ENCODE measurements at places on chromosomes 2 and 18. TPM values are rescaled to one million over a fixed set of nuclear protein-coding genes. Genes with fewer than 3 reads are reported as not detected.

DNA sequence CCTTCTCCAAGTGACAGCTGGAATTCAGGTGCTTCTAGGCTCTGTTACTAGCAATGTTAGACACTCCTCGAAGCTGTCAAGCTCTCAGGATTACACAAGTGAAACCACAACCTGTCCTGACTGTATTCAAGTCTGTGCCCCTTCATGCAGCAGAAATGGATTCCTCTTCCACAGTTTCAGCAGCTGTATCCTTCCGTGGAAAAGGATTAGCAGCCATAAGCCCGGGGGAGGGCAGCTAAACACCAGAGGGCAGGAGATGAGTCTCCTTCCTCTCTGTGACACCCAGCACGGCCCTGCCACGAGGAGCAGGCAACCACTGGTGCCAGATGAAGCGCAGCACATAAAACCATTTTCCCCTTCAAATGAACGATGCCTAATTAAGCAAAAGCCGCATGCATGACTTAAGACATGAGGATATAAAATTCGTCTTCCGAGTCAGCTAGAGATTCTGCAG lies 1.2 kb downstream of the ST3GAL5 start:
- H3K27ac ChIP-seq: peak overlapping the region; percentile 83
- peaks cover 3% of the 10 kb centered on the region for H3K36me3 ChIP-seq
- H3K4me1 ChIP-seq: peaks cover 37% of the 10 kb centered on the region
- H3K27me3 ChIP-seq: no peaks in the 10 kb centered on the region
- peak; percentile 73 for DNase-seq

The AGBL5 gene
- 8.9 TPM for polyA plus RNA-seq

DNA sequence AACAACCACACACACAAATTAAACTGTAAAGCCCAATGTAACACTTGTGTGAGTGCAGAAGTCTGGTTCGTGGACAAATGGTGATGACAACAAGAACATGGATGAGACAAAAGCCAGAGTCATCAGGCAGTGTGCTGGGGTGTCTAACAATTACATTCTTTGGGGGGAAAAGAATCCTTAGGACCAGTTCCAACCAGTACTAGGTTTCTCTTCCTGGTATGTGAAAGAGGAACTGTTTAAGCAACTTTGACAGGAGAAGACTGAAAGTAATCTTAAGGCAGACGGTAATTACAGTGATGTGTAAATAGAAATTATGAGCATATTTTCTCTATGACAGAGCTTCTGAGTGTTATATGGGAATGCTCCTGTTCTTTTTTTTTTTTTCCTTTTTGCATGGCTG lies 133.4 kb downstream of the AFF3 start:
- no peaks in the 10 kb centered on the region for H3K36me3 ChIP-seq
- no peak overlapping the region for H3K27ac ChIP-seq
- no peak for DNase-seq

DNA sequence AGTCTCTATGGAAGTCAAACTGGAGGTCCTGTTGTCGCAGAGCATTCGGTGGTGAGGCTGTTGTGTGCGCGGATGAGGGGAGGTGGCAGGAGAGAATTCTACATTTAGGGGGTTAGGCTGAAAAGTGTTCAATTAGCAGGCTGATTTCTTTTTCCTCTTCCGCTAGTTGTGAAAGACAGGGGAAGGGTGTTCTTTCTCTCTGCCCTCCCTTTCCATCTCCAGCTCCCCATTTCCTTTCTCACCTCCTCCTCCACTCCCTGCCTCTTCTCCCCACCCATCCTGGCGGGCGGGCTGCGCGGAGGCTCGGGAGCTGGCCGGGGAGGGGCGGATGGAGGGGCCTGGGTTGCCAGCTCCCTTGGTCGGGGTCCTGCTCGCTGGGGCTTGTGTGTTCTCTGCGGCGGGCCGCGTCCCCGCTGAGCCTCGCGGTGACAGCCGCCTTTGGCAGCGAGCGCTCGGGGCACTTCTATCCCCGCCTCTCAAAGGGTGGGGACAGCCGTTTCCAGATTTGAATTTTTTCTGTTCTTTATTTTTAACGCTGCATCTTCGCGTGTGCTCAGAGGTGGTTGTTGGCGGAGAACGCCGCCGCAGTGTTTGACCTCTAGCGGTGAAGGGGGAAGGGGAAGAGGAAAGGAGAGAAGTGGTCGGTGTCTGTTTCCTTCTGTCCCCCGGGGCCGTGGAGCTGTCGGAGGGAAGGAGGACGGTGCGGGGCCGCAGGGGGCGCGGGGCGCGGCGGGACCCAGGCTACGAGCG lies 3.6 kb downstream of the SOX11 start:
- H3K4me1 ChIP-seq: no peaks in the 10 kb centered on the region
- no peak for DNase-seq
- H3K27me3 ChIP-seq: peaks cover 12% of the 10 kb centered on the region
- H3K27ac ChIP-seq: no peak overlapping the region
- H3K4me3 ChIP-seq: no peak overlapping the region
- no peaks in the 10 kb centered on the region for H3K36me3 ChIP-seq

The INHA gene
- not detected for polyA plus RNA-seq

The GPR39 gene
- not detected for polyA plus RNA-seq

DNA sequence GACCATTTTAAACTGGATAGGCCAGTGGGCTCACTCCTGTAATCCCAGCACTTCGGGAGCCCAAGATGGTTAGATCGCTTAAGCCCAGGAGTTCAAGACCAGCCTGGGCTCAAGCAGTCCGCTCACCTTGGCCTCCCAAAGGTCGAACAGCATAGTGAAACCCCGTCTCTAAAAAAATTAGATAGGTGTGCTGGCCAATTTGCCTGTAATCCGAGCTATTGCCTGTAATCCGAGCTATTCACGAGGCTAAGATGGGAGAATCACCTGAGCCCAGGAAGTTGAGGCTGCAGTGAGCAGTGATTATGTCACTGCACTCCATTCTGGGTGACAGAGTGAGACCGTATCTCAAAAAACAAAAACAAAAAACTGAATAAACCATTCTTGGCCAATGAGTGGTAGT lies 52.6 kb upstream of the EMILIN2 start:
- no peaks in the 10 kb centered on the region for H3K27me3 ChIP-seq
- no peak overlapping the region for H3K27ac ChIP-seq
- H3K4me3 ChIP-seq: no peak overlapping the region

DNA sequence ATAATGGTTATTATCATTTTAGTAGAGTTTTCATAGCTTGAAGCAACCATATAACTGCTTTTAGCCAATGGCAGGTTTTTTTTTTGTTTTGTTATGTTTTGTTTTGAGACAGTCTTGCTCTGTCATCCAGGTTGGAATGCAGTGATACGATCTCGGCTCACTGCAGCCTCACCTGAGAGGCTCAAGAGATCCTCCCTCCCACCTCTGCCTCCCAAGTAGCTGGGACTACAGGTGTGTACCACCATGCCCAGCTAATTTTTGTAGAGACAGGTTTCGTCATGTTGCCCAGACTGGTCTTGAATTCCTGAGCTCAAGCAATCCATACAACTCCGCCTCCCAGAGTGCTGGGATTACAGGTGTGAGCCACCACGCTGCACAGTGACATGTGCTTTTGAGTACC lies 117.5 kb upstream of the GAREM1 start:
- H3K27me3 ChIP-seq: no peaks in the 10 kb centered on the region
- H3K4me1 ChIP-seq: no peaks in the 10 kb centered on the region
- no peak for DNase-seq
- H3K27ac ChIP-seq: no peak overlapping the region
- no peak overlapping the region for H3K4me3 ChIP-seq
- H3K36me3 ChIP-seq: no peaks in the 10 kb centered on the region

DNA sequence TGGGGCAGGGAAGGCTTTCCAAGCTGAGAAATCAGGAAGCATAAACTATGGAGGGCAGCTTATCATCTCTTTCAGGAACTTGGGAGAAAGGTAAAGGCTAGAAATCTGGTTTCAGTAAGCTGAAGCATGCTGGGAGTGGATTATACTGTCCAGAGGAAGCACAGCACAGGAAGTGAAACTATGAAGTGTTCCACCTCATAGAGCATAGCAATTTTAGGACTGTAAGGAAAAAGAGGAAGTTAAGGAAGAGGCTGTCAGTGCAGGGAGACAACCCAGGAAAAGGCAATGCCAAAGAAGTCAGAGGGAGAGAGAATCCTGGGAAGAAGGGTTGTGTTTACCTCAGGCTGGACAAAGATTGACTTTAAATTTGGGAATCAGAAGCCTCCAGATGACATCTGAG lies 51.9 kb downstream of the EFEMP1 start:
- H3K27me3 ChIP-seq: no peaks in the 10 kb centered on the region
- no peak overlapping the region for H3K4me3 ChIP-seq
- H3K36me3 ChIP-seq: no peaks in the 10 kb centered on the region
- no peak overlapping the region for H3K27ac ChIP-seq
- DNase-seq: no peak

GRCh38 chr2:124046332-124046731 lies 21.2 kb downstream of the CNTNAP5 start:
- no peaks in the 10 kb centered on the region for H3K27me3 ChIP-seq
- DNase-seq: no peak
- no peak overlapping the region for H3K27ac ChIP-seq
- no peaks in the 10 kb centered on the region for H3K36me3 ChIP-seq
- H3K4me1 ChIP-seq: no peaks in the 10 kb centered on the region

- DNase-seq: no peak
- no peak overlapping the region for H3K27ac ChIP-seq
- no peaks in the 10 kb centered on the region for H3K36me3 ChIP-seq
- no peaks in the 10 kb centered on the region for H3K4me1 ChIP-seq
These were observed 197.4 kb downstream of the FBXO15 start for GRCh38 chr18:73950116-73950700.

DNA sequence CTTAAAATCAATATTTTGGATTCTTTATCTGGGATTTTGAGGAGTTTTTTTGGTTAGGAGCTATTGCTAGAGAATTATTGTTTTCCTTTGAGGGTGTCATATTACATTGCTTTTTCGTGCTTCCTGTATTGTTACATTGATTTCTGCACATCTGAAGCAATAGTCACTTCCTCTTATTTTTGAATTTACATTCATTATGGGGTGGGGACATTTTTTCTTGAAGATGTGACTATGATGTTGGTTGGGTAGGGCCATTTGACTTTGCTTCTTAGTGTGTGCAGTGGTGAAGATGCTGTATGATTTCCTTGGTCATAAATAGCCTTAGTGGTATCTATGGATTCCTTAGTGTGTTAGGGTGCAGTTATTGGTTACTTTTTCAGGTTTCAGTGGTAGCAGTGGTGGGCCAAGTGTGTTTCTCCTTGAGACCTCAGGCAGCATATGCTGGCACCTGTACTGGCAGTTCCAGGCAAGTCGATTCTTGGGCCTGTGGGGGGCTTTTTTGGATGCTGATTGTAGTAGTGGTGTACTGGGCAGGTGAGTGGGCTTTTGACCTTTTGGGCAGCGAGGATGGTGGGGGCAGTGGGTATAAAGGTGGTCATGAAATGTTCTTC lies 61.8 kb downstream of the ARHGAP25 start:
- H3K36me3 ChIP-seq: peaks cover 70% of the 10 kb centered on the region
- peak overlapping the region; percentile 72 for H3K27ac ChIP-seq
- peaks cover 67% of the 10 kb centered on the region for H3K4me1 ChIP-seq
- H3K27me3 ChIP-seq: no peaks in the 10 kb centered on the region
- peak; percentile 80 for DNase-seq
- H3K4me3 ChIP-seq: peak overlapping the region; percentile 67

The RHBDD1 gene
- 27.4 TPM for polyA plus RNA-seq

The WDSUB1 gene
- 2.9 TPM for polyA plus RNA-seq

The POTEJ gene
- polyA plus RNA-seq: not detected

DNA sequence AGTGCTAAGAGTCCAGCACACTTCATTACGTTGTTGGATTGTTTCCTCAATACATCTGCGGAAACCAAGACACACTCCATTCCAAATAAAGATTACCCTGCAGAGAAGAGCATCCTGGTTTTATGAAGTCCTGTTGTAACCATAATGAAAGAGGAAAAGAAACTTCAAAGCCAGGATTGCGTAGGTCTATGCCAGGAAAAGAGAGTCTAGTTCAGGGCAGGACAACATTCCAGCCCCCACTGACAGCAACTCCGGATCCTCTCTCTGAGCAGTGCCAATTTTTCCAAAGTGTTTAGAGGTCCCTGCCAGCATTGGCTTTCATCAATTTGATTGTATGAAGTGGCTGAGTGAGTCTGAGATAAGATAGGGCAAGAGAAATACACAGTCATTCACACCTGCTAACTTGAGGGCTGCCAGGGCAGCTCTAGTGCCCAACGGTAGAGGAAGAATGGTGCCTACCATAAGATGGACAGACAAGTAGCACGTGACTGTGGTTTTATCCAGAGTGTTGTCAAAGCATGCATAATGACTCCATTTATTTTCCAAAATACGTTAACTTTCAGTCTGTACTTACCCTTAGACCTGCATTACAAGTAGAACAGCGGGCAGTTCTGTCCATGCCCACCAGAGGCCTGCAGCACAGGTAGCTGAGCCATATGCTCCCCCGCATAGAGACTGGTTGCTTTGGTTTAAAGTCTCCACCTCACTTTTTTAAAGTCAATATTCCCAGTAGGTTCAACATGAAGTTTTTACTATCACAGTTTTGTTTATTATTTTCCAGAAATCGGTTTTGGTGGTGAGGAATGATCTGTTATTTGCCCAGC lies 23.7 kb downstream of the PIEZO2 start:
- no peaks in the 10 kb centered on the region for H3K4me1 ChIP-seq
- H3K4me3 ChIP-seq: no peak overlapping the region
- H3K36me3 ChIP-seq: no peaks in the 10 kb centered on the region
- DNase-seq: no peak
- no peak overlapping the region for H3K27ac ChIP-seq

- DNase-seq: no peak
- peaks cover 2% of the 10 kb centered on the region for H3K27me3 ChIP-seq
- H3K4me3 ChIP-seq: peak overlapping the region; percentile 61
- H3K4me1 ChIP-seq: peaks cover 3% of the 10 kb centered on the region
These were observed 105.6 kb downstream of the SETBP1 start for GRCh38 chr18:44786257-44786656.

The IL1RN gene
- polyA plus RNA-seq: 0.59 TPM

DNA sequence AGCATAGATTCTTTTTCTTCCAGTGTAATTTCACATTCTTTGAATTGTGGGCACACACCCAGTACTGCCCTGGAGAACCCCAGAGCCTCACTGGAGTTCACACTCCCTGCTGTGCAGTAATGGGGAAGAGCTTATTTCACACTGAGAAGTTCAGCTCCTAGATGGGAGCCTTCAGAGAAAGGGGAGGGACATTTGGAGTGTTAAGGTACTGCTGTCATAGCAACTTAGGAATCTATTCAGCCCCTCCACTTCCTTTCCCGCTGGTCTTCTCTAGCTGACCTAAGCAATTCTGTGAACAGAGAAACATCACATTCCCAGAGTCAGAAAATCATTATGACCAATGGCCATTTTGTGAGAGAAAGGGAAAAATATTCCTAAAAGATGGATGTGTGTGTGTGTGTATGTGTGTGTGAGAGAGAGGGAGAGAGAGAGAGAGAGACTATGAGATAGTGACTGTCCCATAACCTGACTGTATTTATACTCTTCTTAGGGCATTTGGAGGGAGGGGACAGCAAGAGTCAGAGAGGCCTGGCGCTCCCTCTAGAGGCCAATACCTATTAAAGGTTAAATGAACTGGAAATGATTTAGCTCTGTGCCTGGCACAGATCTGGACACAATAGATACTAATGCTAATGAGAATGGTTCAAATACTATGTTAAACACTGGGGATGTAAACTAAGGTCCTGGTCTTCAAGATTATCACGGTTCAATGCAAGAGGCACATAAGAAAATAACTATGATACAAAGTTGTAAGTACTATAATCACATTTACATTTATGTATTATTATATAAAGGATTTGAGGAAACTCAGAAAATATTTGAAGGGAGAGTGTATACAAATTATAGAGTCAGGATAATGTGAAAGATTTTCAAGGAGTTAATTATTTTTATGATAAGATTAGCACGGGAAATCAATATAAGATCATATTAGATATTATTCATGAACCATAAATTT lies 41.5 kb upstream of the RPE start:
- no peaks in the 10 kb centered on the region for H3K27me3 ChIP-seq
- H3K4me1 ChIP-seq: no peaks in the 10 kb centered on the region
- DNase-seq: no peak
- no peaks in the 10 kb centered on the region for H3K36me3 ChIP-seq

Data from CD4-positive, CD25-positive, alpha-beta regulatory T cell (primary cell).